ENCODE measurements at places on chromosomes 13 and 19.

DNA sequence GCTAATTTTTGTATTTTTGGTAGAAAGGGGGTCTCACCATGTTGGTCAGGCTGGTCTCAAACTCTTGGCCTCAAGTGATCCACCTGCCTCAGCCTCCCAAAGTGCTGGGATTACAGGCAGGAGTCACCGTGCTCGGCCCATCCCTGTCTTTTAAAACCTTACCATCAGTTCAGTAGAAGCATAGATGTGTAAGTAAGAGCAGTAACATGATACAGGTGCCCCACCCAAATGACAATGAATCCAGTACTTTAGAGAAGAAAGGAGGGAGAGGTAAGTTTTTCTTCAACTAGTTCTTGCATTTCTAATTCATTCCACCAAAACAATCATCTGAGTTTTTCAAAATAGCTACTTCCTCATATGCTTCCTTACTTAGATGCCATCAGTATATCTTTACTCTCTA, 21.9 kb downstream of the SPRY2 start:
- DNase-seq = no peak

- DNase-seq = no peak
These were observed 8.6 kb upstream of the BCAT2 start for GRCh38 chr19:48819366-48819816.

DNA sequence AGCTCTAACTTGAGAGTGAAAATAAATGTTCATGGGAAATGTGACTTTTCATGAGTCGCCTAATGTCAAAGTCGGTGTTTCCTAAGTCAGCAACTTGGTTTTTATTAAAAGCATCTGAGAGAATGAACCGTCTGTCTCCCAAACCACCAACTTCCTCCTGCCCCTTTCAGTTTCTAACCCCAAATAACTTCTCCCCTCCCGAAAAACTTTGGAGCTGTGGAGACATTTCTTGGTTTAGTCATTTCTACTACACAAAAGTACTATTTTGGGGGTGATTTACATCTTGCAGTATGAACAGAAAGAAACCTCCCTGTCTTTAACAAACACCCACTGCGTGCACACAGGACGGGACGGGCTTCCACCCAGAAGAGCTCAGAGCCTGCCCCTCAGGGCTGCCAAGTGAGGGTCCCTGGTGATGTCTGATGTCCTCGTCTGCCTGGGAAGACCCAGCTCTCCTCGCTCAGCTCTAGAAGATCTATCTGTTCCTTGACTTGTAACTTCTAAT, 65.0 kb downstream of the RASA3 start:
- DNase-seq = peak; percentile 54

DNA sequence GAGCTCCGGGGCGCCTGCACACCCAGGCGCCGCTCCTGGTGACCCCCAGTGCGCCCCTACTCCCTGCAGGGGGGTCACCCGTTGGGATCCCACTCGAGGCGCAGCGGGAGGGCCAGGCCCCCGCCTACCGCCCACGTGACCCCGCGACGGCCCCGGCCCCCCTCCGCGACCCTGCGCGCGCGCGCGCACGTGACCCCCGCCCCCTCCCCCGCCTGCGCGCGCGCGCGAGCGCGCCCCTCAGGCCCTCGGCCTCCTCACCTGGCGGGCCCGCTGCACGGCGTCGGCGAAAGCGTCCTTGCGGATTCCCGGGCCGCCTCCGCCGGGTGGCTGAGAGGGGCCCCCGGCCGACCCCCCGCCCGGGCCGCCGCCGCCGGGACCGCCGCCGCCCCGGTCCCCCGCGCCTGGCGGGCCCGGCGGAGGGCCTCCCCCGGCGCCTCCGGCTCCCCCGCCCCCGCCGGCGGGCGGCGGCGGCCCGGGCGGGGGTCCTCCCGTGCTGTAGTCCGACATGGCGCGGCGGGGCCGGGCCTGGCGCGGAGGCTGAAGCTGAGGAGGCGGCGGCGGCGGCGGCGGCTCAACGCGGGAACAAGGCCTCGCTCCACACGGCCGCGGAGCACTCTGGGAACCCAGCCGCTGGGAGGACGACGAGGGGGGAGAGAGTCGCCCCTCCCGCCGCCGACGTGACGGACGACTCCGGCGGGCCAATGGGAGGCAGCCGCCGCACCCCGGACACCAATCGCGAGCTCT, at the start of gene KHSRP:
Gene KHSRP, minus strand, starts transcription at position 617 of the 744 bp plus-strand sequence. Its CDS starts 110 bp downstream, at position 507.
- DNase-seq = no peak

GRCh38 chr13:77139306-77139705, 112.3 kb upstream of the FBXL3 start:
- DNase-seq = no peak

GRCh38 chr19:18425515-18426415, 6.6 kb downstream of the SSBP4 start:
- DNase-seq = no peak

GRCh38 chr19:16496613-16496983, 404 bp downstream of the C19orf44 start:
- DNase-seq = no peak

DNA sequence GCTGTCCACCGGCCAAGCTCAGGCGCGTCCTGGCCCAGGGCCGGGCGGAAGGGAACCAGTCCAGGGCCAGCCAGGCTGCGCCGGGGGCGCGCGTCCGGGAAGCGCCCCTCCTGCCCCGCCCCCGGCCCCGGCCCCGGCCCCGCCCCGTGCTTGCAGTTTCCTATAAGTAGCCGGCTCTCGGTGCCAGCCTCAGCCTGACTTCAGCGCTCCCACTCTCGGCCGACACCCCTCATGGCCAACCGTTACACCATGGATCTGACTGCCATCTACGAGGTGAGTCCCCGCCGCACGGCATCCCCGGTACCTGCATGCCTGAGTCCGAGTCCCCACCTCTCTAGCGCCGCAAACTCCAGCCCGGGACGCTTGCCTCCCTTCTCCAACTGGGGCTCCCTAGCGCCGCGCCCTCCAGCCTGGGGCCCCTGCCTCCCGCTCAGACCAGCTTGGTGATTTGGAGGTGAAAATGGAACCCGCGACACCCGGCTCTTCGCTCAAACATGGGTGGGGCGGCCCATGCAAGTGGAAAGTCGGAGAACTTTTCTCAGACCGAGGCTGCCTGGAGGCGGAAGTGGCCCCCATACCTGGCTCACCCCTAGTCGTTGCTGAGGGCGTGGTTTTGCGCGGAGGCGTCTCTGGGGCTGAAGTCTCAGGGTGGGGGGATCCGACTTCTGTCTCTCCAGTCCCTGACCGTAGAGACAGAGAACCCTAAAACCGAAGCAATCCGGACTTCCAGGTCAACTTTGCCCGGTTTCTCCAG, at the start of gene ZFP36:
Gene ZFP36, plus strand, starts transcription at position 192 of the 754 bp plus-strand sequence. Its CDS starts 58 bp downstream, at position 250.
- peak; percentile 92 for DNase-seq

GRCh38 chr19:35414442-35414841, 33.6 kb upstream of the FFAR2 start:
- DNase-seq = peak; percentile 8

DNA sequence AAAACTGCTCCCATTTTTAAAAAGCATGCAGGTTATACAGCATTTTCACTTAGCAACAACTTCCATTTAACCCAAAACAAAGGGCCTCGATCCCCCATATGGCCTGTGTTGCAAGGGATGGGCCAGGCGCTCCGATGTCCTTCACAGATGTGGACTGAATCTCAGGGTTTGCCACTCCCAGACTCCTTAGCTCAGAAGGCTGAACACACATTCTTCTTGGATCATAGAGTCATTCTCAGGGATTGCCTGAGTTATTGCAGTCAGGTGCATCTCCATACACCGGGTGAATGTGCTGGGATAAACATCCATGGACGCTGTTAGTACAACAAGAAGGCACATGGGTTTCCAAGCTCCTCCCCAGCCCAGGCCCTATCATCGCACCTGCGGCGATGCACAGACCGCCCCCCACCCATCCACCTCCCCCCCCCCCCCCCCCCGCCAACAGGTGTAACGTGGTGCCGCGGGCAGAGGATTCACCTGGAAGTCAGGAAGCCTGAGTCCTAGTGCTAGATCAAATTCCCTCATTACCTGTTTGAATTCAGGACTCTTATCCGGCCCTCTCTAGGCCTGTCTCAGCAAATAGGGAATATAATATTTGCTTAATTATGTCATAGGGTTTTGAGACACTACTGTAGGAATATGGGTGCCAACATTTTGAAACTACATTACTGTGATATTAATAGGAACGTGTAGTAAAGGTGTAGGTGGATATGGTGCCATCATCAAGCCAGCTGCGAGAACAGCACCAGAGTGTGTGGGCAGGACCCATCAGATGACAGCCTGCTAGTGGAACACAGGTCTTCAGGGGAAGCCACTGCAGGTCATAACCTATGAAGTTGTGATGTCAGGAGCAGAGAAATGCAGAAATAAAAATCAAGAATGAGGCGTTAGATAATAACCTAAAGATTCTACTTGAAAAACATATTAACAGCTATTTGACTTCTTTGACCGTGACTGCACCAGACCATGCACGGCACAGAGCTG, 110.9 kb downstream of the SACS start:
- DNase-seq = no peak

- no peak for DNase-seq
These were observed 678.5 kb upstream of the PCDH20 start for GRCh38 chr13:62093984-62094780.

GRCh38 chr13:38283346-38283745, 66.3 kb upstream of the UFM1 start:
- no peak for DNase-seq

DNA sequence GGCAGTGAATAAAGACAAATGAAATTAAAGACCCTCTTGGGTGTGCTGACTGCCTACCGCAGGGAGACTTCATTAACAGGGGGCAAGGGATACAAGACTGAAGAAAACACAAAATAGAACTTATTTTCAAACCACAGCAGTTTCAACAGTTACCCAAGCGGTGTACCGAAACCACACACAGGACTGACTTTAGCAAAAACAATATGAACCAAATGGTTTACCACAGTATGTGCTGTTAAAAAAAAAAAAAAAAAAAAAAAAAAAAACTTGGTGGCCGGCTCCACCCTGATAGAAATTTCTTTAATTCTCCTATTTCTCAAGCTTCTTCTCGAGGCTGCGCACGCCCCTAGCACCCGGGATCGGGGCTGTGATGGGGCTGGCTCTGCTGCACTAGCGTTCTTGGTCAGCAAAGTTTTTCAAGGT, 42.6 kb downstream of the KLF2 start:
- DNase-seq = peak; percentile 76

DNA sequence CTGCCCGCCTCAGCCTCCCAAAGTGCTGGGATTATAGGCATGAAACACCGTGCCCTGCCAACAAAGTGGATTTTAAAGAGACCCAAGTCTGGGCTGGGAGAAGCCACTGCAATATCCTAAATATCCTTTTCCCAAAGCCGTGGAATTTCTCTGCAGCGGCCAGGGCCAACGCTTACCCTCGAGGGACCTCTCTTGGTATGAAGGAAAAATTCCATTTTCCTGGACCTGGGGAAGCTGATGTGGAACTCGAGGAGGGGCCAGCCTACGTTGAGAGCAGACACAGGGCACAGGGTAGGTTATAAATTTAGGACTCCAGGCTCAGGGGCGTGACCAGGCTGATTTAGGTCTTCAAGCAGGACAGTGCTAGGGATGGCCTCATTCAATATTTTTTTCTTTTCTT, 17.7 kb upstream of the UPF1 start:
- no peak for DNase-seq

DNA sequence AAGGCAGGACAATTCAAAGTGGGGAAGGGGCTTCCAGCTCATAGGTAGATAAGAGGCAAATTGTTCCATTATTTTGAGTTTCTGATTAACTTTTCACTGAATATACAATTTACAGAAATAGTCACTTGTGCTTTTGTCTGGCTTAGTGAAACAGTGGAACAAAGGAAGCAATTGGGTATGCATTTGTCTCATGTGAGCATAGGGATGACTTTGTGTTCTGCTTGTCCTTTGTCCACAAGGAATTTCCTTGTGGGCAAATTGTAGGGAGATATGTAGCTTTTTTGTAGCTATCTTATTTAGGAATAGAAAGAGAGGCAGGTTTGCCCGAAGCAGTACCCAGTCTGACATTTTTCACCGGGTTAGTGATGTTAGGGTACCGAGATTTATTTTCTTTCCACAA, 1224.8 kb downstream of the SLITRK1 start:
- DNase-seq = no peak

- DNase-seq = peak; percentile 69
These were observed at the start of gene NBEA for GRCh38 chr13:34941835-34942731. Gene NBEA, plus strand, starts transcription at chr13:34942270. Its CDS starts 551 bp downstream, at chr13:34942821.

GRCh38 chr13:25806264-25806974, 245.4 kb downstream of the SHISA2 start:
- DNase-seq = peak; percentile 61

- DNase-seq = no peak
These were observed 329.3 kb downstream of the FGF9 start for GRCh38 chr13:22000191-22000590.

DNA sequence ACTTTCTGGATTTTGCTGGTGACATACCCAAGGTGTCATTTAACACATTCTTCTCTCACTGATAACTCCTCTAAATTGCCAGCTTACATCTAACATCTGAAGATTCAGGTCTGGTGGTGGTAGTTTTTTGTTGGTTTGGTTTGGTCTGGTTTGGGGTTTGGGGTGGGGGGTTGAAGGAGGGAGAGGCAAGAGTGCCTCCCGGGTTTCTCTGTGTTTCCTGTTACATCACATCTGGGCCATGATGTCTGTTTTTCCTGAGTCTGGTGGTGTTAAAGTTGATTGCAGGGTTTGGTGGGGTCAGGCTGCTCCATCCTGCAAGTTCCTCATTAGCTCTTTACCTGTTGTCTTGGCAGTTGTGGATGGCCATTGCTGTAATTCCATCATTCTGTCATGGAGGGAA, 155.8 kb upstream of the UBL3 start:
- DNase-seq = no peak
